ENCODE measurements at places on chromosomes 7 and 10.

- DNase-seq, result no peak
Measured at GRCh38 chr7:255038-255435, 34.9 kb upstream of the FOXL3 start.

DNA sequence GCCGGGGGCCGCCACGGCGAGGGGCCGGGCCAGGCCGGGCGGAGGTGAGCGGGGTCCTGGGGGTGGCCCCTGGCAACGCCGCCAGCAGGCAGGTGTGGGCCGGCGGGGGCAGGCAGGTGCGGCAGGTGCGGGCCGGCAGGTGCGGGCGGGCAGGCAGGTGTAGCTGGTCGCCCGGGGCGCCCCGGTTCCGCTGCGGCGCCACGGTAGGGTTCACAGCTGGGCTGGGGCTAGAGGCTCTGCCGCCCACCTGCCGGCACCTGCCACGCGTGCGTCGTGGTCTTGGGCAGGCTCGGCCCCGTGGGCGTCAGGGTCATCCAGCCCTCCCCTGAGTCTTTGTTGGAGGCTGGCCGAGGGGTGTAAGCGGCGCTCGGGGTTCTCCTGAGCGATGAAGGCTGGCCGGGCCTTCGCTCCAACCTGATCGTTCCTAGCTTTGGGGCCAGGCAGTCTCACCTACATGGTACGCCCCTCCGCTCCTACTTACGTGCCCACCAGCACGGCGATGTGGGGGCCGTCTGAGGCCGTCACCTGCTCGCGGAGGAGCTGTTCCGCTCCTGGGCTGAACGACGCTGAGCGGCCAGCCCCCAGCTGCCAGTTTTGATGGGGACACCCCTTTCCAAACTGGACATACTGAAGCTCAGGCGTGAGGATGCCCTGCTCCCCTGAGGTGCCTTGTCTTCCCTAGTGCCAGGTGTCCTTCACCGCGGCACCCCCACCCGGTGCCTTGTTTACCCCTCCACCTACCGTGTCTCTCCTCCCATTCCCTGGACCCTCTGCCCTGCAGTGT, 493 bp downstream of the ZMIZ2 start:
- DNase-seq, result no peak

- DNase-seq, result no peak
Measured at GRCh38 chr10:8103543-8103942, 49.1 kb downstream of the GATA3 start.

- DNase-seq, result no peak
Measured at GRCh38 chr7:13091974-13092707, 404.7 kb downstream of the ARL4A start.

DNA sequence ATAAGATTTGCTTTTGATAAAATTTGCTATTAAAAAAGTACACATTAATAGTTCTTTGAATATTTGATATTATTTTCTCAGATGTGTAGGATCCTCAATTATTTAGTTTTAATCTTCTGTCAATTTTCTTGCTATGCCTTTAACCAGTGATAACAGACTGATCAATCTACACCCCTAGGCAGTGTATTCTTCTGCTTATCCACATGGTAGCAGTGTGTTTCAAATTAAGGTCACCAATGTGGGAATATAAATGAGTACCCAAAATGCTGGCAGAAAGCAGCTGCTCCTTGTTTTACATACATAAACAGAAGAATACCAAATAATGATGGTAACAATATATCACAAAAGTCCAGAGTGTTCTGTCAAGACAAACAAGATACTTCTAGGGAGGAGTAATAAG, 87.0 kb downstream of the SKAP2 start:
- no peak for DNase-seq

- DNase-seq, result no peak
Measured at GRCh38 chr10:21261842-21262294, 263.6 kb downstream of the SKIDA1 start.

Data from PC-9 (cell line).